NCI-H510A (cell line): ENCODE measurements at places on chromosomes 3 and 15.

- no peak for DNase-seq
Observed at GRCh38 chr3:37922721-37923568, 61.3 kb downstream of the CTDSPL start.

DNA sequence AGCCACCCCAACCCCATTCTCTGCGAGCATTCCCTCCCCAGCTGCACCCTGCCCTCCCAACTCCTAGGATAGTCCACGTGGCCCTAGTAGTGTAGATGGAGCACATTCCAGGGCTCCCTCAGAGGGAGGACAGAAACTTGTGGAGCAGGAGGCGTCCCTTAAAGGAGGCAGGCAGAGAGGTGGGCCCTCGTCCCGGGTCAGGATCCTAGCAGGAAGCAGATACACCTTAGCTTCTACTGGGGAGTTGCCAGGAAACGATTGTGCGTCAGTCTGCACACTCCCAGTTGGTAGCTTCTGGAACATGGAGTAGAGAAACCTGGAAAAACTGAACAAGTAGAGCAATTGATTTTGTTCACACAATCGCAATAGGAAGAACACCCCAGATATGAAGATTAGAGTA is 43.9 kb upstream of the KLHL25 start:
- no peak for DNase-seq

GRCh38 chr3:36741285-36741684 is 23.1 kb downstream of the DCLK3 start:
- DNase-seq, result no peak

GRCh38 chr15:42720071-42720470 is 16.9 kb downstream of the CDAN1 start:
- DNase-seq, result no peak

GRCh38 chr3:8485141-8485870 is 16.3 kb upstream of the LMCD1 start:
- no peak for DNase-seq

DNA sequence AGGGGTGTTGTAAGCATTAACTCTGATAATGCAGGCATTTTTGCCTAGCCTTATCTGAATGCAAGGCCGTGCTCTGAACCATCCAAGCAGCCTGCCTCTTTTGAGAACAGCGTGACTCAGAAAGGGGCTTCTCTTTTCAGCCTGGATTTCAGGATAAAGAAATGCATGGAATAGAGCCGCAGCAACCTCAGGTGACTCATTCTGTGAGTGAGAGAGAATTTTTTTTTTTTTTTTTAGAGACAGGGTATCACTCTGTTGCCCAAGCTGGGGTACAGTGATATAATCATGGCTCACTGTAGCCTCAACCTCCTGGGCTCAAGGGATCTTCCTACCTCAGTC is 20.6 kb upstream of the PDE8A start:
- no peak for DNase-seq

DNA sequence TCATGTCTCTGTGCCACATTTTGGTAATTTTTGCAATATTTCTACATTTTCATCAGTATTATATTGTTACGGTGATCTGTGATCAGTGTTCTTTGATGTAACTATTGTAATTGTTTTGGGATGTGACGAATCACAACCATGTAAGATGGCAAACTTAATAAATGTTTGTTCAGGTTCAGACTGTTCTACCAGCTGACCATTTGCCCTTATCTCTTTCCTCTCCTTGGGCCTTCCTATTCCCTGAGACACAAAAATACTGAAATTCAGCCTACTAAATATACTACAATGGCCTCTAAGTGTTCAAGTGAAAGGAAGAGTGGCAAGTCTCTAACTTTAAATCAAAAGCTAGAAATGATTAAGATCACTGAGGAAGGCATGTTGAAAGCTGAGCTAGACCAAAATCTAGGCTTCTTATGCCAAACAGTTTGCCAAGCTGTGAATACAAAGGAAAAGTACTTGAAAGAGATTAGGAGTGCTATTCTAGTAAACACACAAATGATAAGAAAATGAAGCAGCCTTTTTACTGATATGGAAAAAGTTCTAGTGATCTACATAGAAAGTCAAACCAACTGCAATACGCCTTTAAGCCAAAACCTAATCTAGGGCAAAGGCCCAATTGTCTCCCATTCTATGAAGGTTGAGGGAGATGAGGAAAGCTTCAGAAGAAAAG is 952.8 kb downstream of the ROBO1 start:
- DNase-seq, result no peak

DNA sequence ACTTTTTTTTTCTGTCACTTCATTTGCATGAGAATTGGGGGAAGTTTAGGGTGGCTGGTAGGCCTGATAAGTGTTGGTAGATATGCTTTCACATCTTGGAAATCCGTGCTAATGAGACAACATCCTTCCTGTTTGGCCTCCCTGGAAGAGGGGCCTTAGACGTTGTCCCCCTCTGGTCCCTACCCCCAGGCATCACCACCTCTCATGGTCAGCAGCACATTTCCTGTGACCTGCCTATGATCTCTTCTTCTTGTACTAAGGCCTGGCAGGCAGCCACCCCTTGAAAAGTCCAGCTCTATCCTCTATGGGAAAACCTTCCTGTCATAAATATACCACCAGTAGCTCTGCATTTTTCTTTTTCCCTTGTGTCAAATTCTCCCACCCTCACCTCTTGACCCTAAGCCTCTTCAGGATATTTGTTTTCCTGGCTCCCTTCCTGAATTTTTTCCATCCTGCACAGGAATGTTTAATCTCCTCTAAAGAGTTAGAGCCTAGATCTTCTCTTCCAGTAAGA is 107.8 kb downstream of the SNRK start:
- no peak for DNase-seq

- no peak for DNase-seq
Observed at GRCh38 chr15:62769604-62770003, 272.9 kb upstream of the TPM1 start.

GRCh38 chr3:52534281-52535183 is 875 bp upstream of the NT5DC2 start:
- DNase-seq, result peak; percentile 59

DNA sequence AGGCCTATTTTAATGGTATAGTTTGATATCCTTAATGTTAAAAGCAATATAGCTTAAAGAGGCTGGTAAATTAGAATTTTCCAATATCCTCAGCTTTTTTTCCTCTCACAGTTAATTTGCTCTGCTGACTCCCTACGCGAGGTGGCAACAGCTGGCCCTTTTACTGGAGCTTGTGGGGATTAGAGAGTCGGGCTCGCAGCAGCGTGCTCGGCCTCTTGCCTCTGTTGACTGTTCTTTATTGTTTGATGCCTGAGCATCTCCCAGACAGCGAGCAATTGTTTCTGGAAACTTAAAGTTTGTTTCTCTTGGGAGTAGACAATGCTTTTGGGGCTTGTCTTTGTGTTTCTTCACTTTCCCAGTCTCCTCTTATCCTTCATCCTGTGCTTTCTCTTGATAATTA is 80.8 kb downstream of the OPA1 start:
- no peak for DNase-seq
